ENCODE measurements at places on chromosomes 3 and 15.

GRCh38 chr3:181872887-181873286, 161.2 kb downstream of the SOX2 start:
- no peak overlapping the region for H3K4me3 ChIP-seq
- DNase-seq = no peak
- peaks cover 6% of the 10 kb centered on the region for H3K27me3 ChIP-seq
- no peak overlapping the region for H3K27ac ChIP-seq
- no peaks in the 10 kb centered on the region for H3K36me3 ChIP-seq

GRCh38 chr15:63599401-63600000, 2.3 kb downstream of the FBXL22 start:
- no peaks in the 10 kb centered on the region for H3K27me3 ChIP-seq
- DNase-seq = peak; percentile 82
- H3K4me3 ChIP-seq = peak overlapping the region; percentile 83
- H3K4me1 ChIP-seq = peaks cover 49% of the 10 kb centered on the region
- H3K27ac ChIP-seq = peak overlapping the region; percentile 38
- no peaks in the 10 kb centered on the region for H3K36me3 ChIP-seq

- peaks cover 3% of the 10 kb centered on the region for H3K36me3 ChIP-seq
- no peaks in the 10 kb centered on the region for H3K4me1 ChIP-seq
- no peak for DNase-seq
These were observed 64.8 kb downstream of the ADAM10 start for GRCh38 chr15:58684751-58685150.

- H3K4me1 ChIP-seq = no peaks in the 10 kb centered on the region
- no peak overlapping the region for H3K4me3 ChIP-seq
- H3K36me3 ChIP-seq = no peaks in the 10 kb centered on the region
These were observed 91.9 kb upstream of the VGLL4 start for GRCh38 chr3:11735638-11736037.
